ENCODE measurements at places on chromosomes 6 and 20.

DNA sequence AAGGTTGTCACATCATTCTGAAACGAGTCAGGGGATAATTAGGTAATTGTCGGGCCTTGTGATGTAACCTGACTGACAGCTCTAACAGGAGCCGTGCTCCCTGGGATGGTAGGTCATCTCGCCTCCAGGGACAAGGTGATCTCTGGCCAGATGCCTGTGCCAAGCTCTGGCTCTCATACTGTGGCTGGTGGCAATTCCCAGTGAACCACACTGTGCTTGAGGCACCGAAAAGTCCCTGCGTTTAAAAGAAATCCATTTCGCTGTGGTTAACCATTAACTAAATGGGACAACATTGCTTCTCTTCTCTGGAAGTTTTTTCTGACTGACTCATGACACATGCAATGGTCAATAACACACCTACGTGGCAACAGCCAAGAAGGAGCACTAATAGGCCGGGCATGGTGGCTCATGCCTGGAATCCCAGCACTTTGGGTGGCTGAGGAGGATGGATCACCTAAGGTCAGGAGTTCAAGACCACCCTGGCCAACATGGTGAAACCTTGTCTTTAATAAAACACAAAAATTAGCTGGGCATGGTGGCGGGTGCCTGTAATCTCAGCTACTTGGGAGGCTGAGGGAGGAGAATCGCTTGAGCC, 669.2 kb downstream of the PRKN start:
- no peak for DNase-seq

- no peak for DNase-seq
Measured at GRCh38 chr6:39792540-39793450, 619 bp downstream of the DAAM2 start.

DNA sequence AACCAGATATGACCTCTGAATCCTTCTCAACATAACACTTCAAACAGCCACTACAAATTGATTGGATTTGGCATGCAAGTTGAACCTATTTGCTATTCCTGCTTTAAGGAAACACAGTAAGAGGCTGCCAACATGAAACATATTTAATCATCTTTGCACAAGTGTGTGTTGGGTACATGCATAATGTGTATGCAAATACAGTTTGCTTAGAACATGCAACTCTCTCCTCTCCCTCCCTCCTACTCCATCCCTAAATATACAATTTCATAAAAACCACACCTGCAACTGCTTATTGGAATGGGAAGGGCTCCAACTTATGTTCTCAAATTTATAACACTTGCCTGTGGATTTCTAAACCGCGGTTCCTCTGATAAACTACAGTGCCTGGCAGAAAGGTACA, 71.5 kb downstream of the CD83 start:
- DNase-seq: no peak

- no peak for DNase-seq
Measured at GRCh38 chr6:12293931-12294807, 4.0 kb downstream of the EDN1 start.

- DNase-seq: no peak
Measured at GRCh38 chr6:151002491-151002935, 137.0 kb downstream of the MTHFD1L start.

DNA sequence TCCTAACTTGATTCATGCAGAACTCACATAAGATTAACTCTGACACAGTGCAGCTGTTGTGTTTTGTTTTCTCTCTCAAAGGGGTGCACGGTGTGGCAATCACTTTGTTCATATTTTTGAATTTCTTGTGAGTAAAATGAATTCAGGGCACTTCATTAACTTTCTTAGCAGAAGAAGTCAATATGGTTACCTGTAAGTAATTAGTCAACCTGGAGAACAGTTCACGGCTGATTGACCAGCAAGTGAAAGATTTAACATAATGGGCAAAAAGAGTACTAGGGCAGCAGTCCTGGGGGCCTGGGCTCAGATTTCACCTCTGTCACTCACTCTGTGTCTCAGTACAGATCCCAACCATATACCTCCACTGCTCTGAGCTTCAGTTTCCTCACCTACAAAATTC, 102.4 kb upstream of the SPTLC3 start:
- no peak for DNase-seq

- no peak for DNase-seq
Measured at GRCh38 chr6:106825156-106825555, 149.4 kb downstream of the CD24 start.

DNA sequence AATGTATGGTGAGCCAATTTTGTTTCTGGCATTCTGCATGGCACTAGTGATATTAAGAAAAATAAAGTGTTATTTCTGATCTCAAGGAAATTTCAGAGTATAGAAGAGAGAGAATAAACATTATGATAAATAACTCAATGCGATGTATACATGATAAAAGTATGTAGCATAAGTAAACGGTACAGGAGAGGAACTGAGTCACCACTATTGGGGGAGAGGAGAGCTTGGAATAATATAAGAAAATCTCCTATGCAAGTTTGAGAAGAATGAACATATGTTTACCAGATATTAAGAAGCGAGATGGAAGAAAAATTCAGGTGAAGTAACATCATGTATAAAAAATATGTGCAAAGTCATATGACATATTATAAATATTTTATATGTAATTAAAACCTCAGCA, 1230.3 kb upstream of the CITED2 start:
- no peak for DNase-seq

DNA sequence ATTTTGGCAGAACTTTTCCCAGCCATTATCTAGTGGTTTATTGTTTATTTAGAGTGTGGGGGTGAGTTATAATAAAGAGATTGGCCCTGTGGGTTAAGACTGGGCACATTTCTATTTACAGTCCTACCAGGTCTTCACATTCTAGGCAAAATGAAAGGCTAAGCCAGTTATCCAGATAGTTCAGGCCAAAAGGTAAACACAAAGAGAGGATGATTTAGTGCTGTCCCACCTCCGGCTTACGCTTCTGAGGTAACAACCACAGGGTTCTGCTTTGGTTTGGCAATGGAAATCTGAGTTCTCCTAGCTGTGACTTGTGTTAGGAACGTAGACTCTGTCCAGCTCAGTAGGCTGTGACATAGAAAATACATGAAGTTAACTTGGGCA, 50.3 kb upstream of the PTPRK start:
- no peak for DNase-seq

- DNase-seq: no peak
Measured at GRCh38 chr6:170470734-170471133, 82.4 kb downstream of the PSMB1 start.

- no peak for DNase-seq
Measured at GRCh38 chr6:366389-367297, 24.9 kb upstream of the IRF4 start.

- no peak for DNase-seq
Measured at GRCh38 chr6:12149944-12150510, 137.9 kb downstream of the HIVEP1 start.

DNA sequence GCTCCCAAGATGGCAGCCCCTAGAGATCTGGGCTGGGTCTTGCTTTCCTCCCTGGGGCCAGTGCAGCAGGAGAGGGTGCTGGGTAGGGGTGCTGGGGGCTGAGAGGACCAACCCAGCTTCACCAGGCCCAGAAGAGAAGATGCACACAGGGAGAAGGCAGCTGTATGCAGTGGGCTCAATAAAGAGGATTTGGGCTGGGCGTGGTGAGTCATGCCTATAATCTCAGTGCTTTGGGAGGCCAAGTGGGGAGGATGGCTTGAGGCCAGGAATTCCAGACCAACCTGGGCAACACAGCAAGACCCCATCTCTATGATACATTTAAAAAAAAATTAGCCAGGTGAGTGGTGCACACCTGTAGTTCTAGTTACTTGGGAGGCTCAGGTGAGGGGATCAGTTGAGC, 25.7 kb upstream of the EMILIN3 start:
- no peak for DNase-seq

- no peak for DNase-seq
Measured at GRCh38 chr6:131792091-131792496, 15.7 kb upstream of the ENPP1 start.

DNA sequence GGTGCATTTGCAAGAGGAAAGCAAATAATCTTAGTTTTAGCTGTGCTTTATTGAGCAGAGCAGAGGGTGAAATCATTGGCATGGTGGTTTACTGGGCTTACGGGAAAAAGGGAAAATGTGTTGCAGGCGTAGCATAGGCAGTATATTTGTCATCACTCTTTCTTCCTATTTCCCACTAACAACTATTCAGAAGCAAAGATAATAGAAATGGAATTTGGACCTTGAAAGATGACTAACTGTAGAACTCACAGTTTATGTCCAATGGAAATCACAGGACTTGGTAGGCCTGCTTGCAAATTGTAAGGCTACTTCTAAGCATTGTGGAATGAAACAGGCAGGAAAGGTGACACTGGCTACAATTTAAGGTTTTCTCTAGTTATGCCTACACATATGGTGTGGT, 611.9 kb upstream of the MAN1A1 start:
- no peak for DNase-seq

GRCh38 chr6:18457065-18457737, 70.1 kb downstream of the RNF144B start:
- DNase-seq: no peak
